Endodermal cell (in vitro differentiated cells): ENCODE measurements at places on chromosomes 11 and 22. TPM values are rescaled to one million over a fixed set of nuclear protein-coding genes. Genes with fewer than 3 reads are reported as not detected.

- DNase-seq, result peak; percentile 75
Observed at GRCh38 chr11:18769802-18770456, 21.7 kb downstream of the PTPN5 start.

GRCh38 chr22:33579448-33580093, 340.7 kb downstream of the LARGE1 start:
- DNase-seq, result peak; percentile 94

DNA sequence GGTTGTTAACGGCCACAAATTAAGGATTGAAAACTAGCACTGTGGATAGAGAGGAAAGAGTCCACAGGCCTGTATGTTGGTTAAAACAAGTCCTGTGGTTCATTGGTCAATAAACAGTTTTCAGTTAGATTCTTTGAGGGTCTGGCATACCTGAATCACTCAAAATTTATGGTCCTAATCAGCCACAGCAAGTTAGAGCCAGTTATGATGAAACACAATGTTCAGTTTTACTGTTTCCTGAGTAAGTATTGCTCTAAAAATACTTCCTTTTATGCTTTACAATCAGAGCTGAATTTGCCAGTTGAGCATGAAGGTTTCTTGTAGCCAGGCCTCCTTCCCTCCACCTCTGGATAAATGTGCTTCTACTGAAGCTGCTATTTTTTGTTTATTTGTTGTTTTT, 12.9 kb upstream of the CAT start:
- DNase-seq, result no peak

DNA sequence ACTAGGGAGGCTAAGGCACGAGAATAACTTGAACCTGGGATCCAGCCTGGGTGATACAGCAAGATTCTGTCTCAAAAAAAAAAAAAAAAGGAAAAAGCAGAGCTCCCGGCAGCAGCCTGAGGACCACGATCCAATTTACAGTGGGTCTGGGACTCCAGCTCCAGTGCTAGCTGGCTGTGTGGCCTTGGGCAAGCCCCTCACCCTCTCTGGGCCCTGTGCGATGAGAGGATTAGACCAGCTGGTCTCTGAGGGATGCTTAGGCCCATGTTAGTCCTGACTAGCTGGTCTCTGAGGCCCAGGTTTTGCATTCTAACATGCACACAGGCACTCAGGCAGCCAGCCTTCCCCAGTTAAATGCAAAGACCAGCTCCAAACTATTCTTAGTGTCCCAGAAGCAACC, 13.7 kb downstream of the CARD10 start:
- no peak for DNase-seq

DNA sequence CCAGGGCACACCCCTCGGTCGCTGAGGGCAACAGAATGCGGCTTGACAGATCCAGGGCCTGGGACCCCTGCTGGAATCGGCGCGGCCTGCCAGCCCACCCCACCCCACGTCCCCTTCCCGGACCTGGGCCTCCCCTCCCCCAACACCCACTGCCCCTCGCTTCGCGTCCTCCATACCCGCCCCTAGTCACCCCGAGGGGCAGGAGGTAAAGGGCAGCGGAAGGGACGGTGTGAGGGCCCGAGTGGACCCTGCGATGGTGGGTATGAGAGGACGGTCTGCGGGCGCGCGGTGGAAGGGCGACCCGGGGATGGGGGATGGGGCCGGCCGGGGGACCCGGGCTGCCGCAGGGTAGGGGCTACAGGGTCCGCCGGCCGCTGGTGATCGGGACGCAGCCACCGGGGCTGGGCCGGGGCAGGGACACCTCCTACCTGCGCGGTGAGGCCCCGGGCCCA, 311 bp downstream of the APBB1 start:
- DNase-seq, result peak; percentile 85

- peak; percentile 90 for DNase-seq
Observed at GRCh38 chr22:39013942-39014722, at the start of gene APOBEC3C. TSS of gene APOBEC3C (plus strand) at chr22:39014257. CDS start at chr22:39014363, 106 bp downstream.

GRCh38 chr11:42407341-42407740, 904.5 kb upstream of the API5 start:
- peak; percentile 96 for DNase-seq

DNA sequence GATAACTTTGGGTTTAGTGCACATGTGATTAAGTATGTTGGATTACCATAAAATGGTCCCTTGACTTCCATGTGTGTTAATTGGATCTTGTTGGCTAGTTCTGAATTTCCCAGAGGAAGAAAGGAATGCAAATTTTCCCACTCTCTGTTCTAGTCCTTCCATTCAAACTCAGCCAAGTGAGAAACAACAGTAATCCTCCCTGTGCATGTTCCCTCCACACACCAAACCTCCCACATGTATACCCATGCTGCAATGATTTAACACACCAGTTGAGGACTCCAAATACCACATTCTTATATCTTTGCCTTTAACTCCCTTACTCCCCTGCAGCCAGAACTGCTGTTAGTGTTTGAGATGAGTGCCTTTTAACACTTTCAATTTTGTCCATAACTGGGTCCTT, 1158.9 kb downstream of the DLG2 start:
- DNase-seq, result no peak

DNA sequence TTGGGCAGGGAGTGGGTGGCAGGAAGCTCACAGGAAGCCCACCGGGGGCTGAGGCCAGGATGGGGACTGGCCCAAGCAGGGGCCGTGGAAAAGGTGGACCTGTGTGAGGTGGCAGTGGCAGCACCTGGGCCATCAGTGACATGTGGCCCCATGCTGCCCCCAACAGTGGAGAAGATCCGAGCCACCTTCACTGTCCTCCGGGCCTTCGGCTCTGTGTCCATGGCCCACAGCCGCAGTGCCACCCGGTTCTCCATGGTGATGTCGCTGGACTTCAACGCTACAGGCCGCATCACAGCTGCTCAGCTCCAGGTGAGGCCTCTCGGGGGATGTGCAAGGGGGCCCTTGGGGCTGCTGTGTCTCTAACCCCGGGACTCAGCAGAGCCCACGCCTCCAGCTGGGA, 37.9 kb downstream of the MYO18B start:
- no peak for DNase-seq

GRCh38 chr11:76589964-76590950, 80.3 kb downstream of the LRRC32 start:
- DNase-seq, result peak; percentile 45

DNA sequence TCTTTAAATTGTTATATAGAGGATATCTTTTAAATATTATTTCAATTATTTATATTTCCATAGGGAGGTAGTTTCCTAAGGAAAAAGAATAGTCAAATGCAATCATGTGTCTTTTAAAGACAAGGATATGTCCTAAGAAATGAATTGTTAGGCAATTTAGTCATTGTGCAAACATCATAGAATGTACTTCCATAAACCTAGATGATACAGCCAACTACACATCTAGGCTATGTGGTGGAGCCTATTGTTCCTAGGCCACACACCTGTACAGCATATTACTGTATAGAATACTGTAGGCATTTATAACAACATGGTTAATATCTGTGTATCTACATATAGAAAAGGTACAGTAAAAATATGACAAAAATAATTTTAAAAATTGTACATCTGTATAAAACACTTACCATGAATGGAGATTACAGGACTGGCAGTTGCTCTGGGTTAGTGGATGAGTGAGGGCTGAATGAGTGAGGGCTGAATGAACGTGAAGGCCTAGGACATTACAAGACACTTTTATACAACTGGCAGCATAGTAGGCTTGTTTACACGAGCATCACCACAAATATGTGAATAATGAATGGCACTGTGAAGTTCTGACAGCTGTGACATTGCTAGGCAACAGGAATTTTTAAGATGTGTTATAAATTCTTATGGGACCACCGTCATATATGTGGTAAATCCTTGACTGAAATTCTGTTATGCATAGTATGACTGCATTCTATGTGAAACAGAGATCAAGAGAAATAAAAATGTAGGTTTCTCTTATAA, 1879.0 kb upstream of the RAG2 start:
- DNase-seq, result no peak

GRCh38 chr11:85742873-85743275, 56.9 kb upstream of the CCDC89 start:
- DNase-seq, result no peak

- DNase-seq, result peak; percentile 30
Observed at GRCh38 chr11:1301220-1302000, 8.0 kb downstream of the TOLLIP start.

- no peak for DNase-seq
Observed at GRCh38 chr22:18057568-18058209, 20.1 kb upstream of the PEX26 start.

PARVG gene
- total RNA-seq, result 0.11 to 0.12 TPM in 2 of 3 replicates, not detected in the other

TMEM9B gene
- total RNA-seq, result 11.2 and 11.8 TPM in 2 replicates

OR6T1 gene
- not detected in 3 replicates for total RNA-seq

TMEM121B gene
- total RNA-seq, result 7.9 to 10.8 TPM (median 8.9 TPM) in 3 replicates

SCN2B gene
- 0.09 to 0.21 TPM (median 0.20 TPM) in 3 replicates for total RNA-seq

PAX6 gene
- total RNA-seq, result 6.8 to 24.0 TPM (median 8.2 TPM) in 3 replicates

KRTAP5-4 gene
- total RNA-seq, result not detected in 3 replicates
